Thoracic aorta (tissue), 2 donors: ENCODE measurements at places on chromosomes 7 and 10. TPM values are rescaled to one million over a fixed set of nuclear protein-coding genes. Genes with fewer than 3 reads are reported as not detected.

DNA sequence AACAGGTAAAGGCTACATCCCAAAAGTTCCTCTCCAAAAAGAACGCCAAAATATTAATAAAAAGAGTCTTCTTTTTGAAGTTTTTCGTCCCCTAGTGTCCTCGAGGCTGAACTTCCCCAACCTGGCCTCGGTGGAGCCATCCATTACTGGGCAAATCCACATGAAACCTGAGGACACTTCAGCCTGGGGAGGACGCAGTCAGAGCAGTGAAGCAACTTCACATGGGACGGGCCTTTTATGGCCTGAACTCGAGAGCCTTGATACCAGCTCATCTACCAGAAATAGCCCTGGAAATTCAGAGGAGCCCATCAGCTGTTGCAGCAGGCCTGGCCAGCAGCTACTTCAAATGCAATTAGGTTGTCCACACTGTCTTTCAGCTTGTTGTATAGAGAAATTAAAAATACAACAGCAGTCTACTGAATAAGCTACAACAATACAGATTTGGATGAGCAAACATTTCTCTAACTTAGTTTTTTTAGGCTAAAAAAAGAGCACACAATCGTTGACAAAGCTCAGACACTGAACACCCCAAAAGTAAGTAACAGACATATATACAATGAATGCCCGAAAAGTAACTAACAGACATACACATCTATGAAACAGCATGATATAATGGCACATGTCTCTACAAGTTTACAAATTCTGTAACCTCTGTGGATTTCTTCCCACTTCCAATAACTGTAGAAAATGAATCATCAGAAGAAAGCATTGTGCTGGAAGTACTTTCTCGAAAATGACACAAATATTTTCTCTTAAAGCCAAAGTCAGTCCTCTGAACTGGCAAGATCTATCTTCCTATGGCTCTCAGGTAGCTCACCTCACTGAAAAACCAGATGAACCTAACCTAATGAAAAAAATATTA lies at the start of gene SVIL:
Gene SVIL, minus strand, starts transcription at position 208 of the 862 bp plus-strand sequence. CDS start 79,913 bp downstream, outside the sequence.
- peak within 1 kb of the TSS; percentile 86 for H3K27ac ChIP-seq
- no peaks in the 10 kb centered on the region for H3K36me3 ChIP-seq
- H3K27me3 ChIP-seq, result no peaks in the 10 kb centered on the region
- H3K4me1 ChIP-seq, result peaks cover 61% of the 10 kb centered on the region

- H3K27ac ChIP-seq, result no peak overlapping the region
- no peak overlapping the region for H3K4me3 ChIP-seq
- DNase-seq, result no peak
Measured at GRCh38 chr7:137421366-137421765, 77.8 kb upstream of the PTN start.

ABCA13 gene
- not detected for total RNA-seq

AFAP1L2 gene
- 7.7 TPM for total RNA-seq
